ENCODE measurements at places on chromosomes 1 and 21.

- no peak for DNase-seq
Observed at GRCh38 chr1:203636291-203636690, 9.7 kb downstream of the ATP2B4 start.

DNA sequence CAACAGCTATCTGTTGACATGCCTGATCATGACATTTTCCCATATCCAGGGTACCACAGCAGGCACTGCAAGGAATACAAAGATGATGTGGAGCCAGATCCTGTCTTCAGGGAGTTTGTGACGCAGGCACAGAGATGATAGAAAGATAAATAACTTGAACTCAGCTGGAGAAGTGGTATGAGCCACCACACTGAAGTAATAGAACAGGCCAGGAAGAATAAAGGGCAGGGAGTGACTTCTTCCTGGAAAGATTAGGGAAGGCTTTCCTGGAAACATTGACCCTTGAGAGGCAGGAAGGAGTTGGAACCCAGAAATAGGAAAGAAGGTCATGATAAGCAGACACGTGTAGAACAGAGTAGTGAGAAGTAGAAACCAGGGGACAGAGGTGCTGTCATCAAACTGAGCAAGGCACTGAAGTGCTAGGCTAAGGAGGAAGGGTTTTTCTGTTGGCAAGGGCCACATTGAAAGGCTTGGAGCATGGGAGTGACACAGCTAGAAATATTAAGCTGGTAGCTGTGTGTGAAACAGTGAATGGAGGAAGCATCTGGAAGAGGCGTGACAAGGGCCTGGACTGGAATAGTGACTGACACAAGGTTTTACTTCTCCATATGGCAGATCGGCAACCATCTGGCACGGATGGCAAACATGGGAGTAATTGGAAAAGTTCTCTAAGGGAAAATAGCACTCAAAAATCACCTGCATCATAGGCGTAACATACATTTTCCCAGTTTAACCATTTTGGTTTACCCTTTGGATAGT lies 68.4 kb downstream of the AK5 start:
- DNase-seq = peak; percentile 9

DNA sequence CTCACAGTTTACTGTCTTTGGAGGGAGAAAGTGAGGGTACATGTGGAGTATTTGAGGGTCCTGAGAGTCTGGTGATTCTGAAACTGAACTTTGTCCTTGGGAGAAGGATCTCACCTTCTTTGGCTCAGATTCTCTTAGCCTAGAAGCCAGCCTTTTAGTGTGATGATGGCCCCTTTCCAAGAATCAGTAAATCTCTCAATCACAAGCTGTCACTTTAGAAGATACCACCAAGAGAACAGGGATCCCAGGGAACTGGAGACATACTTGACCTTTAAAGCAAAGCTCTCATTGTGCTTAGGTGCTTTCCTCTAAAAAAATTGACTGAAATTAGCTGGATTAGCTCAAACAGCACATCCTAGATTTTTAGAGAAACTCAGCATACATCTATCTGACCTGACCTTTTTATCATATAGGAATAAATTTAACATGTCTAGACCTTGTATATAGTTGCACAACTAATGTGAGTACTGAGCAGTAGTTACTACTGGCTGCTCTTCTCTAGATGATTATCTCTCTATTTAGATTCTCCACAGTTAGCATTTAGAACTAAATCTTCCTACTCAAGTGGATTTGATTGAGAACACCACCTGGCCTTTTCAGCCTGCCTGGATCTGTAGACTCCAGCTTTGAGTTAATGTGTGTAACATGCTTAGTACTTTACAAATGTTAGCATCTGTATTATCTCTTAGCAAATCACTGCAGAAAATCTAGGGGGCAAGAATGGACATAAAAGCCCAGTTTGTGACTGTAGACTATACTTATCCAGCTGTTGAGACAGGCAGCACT lies 157.7 kb downstream of the MAST2 start:
- DNase-seq = no peak

- DNase-seq = no peak
Observed at GRCh38 chr21:26914557-26914956, 52.3 kb downstream of the ADAMTS5 start.

DNA sequence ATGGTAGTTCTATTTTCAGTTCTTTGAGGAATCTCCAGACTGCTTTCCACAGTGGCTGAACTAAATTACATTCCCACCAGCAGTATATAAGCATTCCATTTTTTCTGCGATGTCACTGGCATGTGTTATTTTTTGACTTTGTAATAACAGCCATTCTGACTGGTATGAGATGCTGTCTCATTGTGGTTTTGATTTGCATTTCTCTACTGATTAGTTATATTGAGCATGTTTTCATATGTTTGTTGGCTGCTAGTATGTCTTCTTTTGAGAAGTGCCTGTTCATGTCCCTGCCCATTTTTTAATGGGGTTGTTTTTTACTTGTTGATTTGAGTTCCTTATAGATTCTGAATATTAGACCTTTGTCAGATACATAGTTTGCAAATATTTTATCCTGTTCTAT lies 87.9 kb downstream of the RPS6KC1 start:
- no peak for DNase-seq

GRCh38 chr21:18776936-18777335 lies 373.4 kb upstream of the TMPRSS15 start:
- no peak for DNase-seq

DNA sequence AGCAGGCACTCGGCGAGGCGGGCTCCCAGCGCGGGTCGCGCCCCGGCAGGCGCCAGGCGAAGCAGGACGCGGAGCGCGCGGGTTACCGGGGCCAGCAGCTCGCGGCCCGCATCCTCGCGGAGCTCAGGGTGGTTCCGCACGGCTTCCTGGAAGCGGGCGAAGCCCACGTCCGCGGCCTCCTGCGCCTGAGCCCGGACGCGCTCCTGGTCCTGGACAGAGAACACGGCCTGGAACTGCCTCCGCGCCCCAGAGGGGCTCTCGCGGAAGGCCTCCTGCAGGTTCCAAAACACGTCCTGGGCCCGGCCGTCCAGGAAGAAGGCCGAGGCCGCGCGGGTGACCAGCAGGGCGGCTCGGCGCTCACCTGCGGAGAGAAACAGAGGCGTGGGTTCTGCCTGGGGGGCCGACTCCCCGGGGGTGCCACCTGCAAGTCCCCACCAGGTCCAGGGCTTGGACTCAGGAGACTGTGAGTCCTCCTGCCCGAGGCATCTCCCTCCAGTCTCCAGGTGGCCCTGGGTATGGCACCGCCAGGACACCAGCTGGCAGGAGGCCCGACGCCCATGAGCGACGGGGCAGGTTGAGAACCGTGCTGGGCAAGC lies 11.4 kb downstream of the TTC34 start:
- no peak for DNase-seq

GRCh38 chr1:30525971-30526651 lies 197.3 kb downstream of the MATN1 start:
- DNase-seq = no peak

DNA sequence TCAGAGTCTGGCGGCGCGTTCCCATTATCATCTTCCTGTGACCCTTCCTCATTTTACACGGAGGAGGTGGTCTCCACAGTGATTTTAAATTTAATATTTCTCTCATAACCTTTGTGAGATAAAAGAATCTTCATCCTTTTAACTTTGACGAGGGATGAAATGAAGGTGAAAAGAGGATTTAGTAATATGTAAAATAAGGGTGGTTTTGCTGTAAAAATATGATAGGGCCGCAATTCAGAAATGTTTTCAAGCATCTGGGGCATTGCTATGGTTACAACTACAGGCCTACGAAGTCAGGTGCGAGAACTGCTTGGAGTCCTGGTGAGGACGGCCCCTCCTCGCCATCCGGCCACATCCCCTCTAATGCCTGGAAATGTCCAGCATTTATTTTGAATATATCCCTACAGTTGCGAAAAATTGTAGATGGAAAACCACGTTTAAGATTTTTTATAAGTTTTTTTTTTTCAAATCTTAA lies 422 bp upstream of the RSBN1 start:
- no peak for DNase-seq

GRCh38 chr1:55617288-55617982 lies 402.3 kb upstream of the USP24 start:
- DNase-seq = no peak
